ENCODE measurements at places on chromosomes 7 and 10.

DNA sequence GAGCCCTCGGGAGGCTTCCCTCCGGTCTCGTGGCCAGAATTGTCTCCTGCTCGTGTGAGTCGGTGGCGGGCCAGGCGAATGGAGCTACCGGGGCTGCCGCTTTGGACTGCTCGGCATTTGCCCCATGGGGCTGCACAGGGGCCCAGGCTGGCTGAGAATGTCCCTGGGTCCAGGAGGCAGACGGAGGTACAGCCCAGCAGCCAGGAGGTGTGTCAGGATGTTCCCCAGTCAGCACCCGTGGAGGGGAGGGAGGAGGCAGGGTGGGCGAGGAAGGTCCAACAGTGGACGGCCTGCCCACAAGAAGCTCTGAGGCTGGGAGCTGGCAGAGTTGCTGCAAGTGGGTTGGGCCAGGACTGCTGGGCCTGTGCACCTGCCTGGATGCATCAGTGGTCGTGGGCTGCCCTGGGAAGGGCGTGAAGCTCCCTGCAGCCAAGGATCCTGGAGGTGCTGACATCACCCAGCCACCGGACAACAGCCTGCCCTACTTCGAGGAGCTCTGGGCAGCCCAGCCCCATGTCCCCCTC lies 46.4 kb downstream of the PDGFA start:
- DNase-seq, result no peak

DNA sequence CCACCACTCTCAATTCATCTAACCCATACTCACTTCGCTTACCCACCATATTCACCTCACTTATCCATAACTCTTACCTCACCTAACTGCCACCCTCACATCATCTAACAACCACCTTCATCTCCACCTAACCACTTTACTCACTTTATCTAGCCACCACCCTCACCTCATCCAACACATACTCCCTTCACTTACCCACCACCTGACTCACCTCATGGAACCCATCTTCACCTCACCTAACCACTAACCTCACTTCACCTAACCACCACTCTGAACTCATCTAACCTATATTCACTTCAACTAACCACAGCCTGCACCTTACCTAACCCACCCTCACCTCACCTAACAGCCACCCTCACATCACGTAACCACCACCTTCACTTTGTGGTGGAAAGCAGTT lies 84.2 kb downstream of the VIPR2 start:
- no peak for DNase-seq

DNA sequence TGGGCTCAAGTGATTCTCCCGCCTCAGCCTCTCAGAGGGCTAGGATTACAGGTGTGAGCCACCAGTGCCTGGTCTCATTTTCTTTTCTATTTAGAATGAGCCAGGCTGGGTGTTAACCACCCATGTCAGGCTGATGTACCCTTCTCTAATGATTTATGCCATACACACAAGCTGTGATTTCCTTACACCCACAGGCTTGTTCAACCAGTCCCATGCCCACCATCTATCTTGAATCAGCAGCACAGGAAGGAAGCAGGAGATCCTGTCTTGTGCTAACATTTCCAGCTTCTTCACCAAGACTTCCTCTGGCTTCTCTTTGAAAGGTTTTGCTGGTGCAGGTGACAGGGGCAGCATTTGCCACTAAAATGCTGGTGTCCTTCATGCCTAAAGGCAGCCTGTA lies 176.4 kb downstream of the GATA3 start:
- DNase-seq, result no peak

- DNase-seq, result no peak
These were observed 19.5 kb downstream of the RRP12 start for GRCh38 chr10:97381626-97382025.

DNA sequence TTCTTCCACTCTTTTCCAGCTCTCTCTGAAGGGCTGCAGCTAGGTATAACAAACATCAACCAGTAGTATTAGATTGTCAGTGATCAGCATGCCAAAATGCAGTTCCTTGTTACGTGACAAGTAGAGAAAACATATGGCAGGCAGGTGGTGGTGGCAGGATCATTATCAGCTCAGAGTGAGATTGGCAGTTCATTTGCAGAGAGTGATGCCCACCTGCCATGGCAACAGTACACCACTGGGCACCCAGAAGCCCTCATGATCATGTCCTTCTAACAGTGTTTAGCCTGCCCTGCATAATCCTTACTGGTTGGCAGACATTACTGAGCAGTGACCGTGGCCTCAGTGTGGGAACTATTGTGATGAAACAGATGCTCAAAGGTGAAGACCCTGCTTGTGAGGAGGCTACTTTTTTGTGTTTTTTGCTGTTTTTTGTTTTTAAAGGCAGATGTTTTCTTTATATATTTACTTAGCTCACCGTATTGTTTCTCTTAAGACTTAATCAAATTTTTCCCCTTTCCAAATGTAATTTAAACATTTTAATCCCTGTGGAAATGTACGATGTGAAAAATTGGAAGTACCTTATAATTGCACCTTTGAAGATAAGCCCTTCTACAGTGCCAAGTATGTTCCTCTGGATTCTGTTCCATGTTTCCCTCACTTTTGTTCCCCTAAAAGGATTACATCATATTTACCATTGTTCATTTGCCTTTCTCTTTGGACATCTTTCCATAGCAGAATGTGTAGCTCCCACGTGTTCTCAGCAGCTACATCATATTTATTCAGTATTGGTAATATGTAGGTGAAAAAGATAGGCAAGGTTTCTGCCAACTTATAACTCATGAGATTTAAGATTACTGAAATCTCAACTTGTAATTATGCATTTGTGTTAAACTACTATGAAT lies 179.6 kb downstream of the SND1 start:
- no peak for DNase-seq

- DNase-seq, result no peak
These were observed 131.7 kb upstream of the EEPD1 start for GRCh38 chr7:36021367-36021766.

GRCh38 chr10:124156524-124157260 lies 63.3 kb upstream of the CHST15 start:
- no peak for DNase-seq

DNA sequence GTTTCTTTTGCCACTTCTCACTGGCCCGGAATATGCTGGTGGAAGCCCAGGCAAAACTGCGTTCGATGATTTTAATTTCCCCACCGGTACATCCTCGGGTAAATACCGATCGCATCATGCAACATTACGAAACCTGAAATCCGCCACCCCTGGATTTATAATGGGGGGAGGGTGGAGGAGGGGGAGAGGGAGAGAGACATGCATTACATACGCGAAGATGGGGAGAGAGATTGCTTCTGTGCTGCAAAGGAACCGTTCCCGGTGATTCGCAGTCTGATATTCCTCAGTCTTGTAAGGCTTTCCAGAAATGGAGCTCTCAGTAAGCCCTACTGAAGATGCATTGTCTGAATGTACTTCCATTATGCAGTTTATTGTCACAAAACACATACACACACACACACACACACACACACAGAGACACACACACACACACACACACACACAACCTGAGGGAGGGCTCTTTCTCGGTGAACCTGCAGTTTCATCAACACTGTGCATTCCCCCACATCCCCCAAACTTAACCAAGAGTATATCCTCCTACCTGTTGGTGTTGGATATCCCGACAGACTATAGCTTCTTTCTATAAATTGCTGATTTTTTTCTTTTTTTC lies 741 bp downstream of the GPR85 start:
- no peak for DNase-seq

- DNase-seq, result peak; percentile 17
These were observed 164.0 kb downstream of the SDK1 start for GRCh38 chr7:3464900-3465622.

DNA sequence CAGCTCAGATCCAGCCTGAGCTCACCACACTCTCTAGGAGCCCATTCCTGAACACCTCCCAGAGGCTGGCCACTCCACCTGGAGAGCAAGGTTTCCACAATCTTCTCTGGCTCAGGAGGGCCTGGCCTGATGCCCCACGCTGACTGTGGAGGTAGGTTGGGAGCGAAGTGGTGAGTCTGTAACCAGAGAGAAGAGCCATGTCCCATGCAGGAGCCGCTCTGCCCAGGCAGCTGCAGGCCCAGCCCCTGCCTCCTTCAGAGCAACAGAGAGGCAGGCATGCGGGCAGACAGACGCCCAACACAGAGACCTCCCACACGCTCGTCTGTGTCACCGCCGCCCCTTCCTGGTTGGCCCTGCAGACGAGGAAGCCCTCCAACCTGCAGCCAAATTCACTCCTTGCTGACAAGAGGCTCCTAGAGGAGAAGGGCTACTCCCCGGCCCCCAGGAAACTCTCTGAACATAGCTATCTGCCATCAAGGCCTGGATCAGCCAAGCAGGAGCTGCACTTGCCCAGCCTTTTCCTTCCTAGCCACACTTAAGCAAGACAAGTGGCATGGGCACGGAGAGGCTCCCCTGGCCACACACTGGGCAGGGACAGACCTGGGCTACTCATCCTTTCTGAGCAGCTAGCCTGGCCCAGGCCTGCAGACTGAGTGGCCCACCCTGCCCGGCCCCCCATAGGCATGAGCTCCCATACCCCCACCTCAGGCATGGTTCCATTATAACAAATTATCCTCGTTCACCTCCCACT lies 101.9 kb downstream of the GRID1 start:
- DNase-seq, result no peak

- DNase-seq, result peak; percentile 59
These were observed 31.1 kb upstream of the TOMM7 start for GRCh38 chr7:22853674-22854157.

DNA sequence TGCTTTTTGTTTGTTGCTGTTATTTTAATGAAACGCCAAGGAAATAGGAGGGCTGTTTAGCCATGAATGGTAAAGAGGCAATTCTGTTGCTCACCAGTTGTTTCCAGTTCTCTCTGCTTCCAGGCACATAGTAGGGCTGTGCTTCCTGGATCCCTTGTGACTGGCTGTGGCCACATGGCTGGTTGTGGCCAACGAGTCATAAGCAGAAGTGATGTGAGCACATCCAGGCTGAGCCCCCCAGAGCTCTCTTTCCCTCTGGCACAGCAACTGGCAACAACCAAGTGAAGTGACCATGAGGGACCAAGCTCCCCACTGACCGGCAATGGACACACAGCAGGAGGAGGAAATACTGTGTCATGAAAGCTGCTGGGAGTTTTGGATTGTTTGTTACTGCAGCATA lies 10.3 kb downstream of the GRID1 start:
- DNase-seq, result no peak

Measured in central memory CD4-positive, alpha-beta T cell (primary cell).